Fibroblast of villous mesenchyme (primary cell): ENCODE measurements at places on chromosomes 16 and 17.

DNA sequence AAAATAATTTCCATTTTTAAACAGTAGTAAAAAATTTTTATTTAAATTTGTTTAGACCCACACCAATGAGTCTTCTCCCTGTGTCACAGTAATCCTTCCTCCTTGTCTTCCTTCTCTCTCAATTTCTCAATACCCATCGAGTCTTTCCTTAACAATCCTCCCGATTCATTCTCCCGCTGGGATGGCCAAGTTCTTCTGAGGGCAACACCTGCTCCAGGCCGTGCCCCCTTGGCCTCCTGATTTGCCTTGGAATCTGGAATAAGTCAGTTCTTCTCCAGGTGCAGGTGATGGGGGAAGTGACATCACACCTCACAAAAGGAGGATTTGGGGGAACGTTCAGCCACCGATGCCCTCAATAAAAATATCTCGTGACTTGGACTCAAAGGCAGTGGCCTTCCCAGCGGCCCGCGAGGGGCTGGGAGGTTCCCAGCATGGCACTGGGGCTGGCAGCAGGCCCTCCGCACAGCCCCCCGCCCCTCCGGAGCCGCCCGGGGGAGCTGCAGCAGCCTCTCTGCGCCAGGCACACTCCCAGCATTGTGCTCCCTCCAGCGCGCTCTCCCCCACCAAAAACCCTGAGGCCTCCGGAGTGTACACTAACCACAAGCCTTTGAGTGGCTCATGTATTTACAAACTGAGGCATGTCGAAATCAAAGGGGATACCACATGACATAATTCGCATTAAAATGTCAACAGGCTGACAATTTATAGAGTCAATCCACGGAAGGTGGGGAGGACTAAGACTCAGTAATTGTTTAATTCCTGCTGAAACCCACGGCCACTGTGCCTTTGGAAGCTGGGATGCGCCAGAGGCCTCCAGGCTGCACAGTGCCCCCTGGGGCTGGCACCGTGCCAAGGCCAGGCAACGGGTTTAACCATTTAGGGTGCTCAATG lies 120.5 kb downstream of the ZFHX3 start:
- DNase-seq = peak; percentile 96

DNA sequence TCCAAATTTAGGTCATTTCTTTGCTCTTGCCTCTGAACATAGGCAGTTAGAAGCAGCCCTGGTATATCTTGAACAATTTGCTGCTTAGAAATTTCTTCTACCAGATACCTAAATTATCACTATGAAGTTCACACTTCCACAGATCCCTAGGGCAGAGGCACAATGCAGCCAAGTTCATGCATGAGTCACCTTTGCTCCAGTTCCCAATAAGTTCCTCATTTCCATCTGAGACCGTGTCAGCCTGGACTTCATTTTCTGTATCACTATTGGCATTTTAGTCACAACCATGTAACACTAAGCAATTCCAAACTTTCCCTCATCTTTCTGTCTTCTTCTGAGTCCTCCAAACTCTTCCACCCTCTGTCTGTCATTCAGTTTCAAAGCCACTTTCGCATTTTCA lies 45.0 kb downstream of the KCNJ16 start:
- DNase-seq = no peak

GRCh38 chr16:87246269-87247065 lies 70.7 kb downstream of the C16orf95 start:
- no peak for DNase-seq

GRCh38 chr17:31392856-31393748 lies 1.6 kb downstream of the RAB11FIP4 start:
- DNase-seq = no peak

DNA sequence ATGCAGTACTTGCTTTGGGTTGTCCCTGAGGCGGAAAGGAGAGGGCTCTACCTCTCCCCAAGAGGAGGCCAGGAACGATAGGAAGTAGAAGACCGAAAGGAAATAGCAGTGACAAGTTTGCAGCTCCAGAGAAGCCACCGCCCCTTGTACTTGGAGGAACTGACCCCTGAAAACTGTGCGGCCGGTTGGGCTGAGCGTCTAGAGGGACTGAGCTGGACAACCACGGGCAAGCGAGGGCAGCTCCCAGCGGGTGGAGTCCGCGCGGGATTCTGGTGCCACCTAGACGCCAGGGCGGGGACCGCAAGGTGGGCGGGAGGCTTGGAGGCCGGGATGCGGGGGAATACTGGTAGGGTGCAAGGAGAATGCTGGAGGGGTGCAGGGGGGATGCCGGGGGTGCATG lies 1.3 kb upstream of the SLC6A4 start:
- peak; percentile 30 for DNase-seq

- DNase-seq = peak; percentile 12
These were observed 404.6 kb downstream of the SOX9 start for GRCh38 chr17:72525225-72526015.

DNA sequence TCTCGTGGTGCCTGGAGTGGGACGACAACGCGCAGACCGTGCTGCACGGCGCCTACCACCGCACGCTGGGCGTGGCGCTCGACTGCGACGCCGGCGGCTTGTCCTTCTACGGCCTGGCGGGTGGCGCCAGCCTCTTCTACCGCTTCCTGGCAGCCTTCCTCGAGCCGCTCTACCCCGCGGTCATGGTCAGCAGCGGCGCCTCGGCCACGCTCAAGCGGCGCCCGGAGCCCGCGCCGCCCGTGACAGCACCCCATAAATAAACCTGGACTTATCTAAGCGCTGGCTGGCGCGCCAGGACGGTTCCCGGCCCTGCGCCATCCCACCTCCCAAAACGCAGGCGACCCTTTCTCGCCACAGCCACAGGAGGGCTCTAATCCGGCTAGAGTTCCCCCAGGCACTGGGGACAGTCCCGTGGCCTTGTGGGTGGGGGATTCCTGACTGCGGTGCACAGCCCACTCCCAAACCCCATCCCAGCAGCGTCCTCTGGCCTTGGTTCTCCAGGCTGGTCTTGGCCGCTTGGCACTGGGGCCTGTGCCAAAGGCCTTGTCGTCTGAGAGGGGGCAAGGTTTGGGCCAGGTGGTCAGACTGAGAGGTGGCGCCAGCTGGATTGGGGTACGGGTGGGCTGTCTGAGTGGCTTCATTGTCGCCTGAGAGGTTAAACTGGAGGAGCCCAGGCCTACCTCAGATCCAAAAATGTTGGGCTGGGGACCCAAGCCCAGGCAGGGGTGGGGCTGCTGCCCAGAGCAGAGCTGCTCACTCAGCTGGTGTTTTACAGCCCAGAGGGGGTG lies 10.1 kb upstream of the SLC16A5 start:
- peak; percentile 42 for DNase-seq

GRCh38 chr16:30407804-30408534 lies 563 bp downstream of the ZNF771 start:
- DNase-seq = no peak

- peak; percentile 6 for DNase-seq
These were observed 23.9 kb upstream of the NGFR start for GRCh38 chr17:49471089-49471683.

DNA sequence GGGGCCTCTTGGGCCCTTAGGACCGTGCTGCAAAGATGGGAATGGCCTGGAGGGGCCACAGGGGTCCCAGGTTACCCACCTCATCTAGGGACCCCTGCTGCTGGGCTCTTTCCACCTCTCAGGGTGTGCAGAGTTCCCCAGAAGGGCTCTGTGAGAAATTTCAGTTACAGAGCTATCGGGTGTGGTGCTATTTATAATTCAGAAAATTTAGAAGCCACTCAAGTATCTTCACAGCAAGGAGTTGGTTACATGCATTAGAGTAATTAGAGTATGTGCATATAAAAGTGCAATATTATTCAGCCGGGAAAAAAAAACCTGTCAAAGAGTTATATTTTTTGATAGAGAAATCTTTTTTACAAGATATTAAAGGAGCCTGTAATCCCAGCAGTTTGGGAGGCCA lies 18.9 kb downstream of the C16orf90 start:
- no peak for DNase-seq

DNA sequence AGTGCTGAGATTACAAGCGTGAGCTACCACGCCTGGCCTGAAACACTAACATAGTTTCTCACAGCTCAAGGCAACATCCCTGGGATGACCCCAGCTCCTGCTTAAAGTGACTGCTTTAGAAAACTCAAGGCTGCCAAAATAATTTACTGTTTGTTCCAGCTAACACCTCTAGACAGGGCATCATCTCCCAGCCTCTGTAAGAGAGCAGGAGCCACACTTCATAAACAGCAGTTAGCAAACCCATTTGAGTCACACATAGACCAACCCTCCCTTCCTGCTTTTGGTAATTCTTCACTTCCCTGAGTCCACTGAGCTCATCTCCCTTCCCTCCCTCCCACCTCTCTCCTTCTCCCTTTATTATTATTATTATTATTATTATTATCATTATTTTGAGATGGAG lies 201.3 kb downstream of the XYLT1 start:
- no peak for DNase-seq

DNA sequence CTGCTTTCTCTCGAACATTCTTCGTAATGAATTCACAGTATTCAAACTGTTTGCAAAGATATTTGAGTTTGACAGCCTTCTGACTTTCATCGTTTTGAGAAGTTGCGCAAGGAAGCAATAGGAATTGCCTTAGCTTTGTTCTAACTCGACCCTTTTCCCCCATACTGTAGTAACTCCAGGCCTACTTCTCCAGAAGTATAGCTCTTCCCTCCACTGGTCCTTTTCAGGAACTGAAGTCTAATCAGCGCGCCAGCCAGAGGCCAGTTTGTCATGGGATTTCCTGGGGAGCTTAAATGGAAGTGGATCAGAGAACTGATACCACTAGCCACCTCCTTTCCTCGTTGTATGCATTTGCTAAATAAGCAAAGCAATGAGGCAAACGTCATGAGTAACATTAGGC lies 27.9 kb downstream of the CDR2 start:
- no peak for DNase-seq

- DNase-seq = no peak
These were observed 37.8 kb upstream of the RASL10B start for GRCh38 chr17:35693662-35694061.

GRCh38 chr16:68800257-68800875 lies 43.0 kb upstream of the TANGO6 start:
- DNase-seq = peak; percentile 79

GRCh38 chr16:89685916-89686315 lies 573 bp upstream of the CDK10 start:
- DNase-seq = no peak

DNA sequence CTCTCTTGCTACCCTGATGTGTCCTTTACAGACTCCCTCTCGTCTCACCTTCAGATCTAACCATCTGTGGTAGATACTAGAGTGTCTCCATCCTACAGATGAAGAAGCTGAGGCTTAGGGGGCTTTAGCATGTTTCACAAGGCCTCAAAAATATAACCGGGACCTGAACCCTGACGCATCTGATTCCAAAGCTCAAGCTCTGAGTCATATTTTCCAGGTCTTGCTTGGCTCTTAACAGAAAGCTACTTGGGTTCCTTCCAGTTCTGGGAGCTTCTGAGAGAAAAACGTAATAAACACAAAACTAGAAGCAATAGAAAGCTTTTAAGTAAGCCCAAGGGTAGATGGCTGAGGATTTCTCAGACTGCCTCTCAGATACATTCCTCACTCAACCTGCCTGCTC lies 224.3 kb upstream of the EEF2KMT start:
- DNase-seq = no peak

DNA sequence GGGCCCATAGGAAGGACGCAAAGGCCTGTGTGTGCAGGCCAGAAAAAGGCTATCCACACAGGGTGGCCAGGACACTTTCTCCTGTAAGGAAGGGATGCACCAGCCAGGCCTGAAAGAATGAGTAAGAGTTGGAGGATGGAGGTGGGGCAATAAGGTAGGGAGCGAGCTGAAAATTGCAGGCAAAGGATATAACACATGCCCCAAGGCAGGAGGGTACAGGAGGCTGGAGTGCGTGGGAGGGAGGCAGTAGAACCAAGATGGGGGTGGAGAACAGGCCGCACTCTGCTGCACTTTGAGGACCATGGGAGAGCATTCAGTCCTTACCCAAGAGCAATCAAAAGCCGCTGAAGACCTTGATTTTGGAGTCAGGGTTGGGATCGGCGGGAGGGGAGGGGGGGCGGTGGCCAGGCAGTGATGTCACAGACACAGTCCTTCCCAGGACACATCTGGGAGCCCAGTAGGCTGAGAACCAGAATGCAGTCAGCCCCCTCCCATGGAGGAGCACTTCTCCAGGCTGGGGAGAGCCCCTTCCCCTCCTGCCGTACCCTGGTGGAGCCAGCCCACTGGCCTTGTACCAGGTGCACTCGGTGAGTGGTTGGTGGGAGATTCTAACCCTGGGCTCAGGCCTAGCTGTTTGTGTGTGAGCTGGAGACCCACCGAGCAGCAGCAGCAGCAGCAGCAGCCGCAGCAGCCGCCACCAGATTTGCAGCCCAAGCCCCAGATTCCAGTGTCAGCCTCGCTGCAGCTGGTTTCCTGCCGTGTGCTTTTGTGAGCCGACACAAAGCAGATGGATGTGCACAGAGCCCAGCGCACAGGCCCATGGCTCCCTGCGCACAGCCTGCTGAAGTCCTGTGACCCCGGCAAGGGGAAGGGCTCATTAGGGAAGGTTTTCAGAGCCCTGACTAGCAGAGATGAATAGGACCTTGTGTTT lies 17.5 kb downstream of the ANKRD40 start:
- peak; percentile 38 for DNase-seq

DNA sequence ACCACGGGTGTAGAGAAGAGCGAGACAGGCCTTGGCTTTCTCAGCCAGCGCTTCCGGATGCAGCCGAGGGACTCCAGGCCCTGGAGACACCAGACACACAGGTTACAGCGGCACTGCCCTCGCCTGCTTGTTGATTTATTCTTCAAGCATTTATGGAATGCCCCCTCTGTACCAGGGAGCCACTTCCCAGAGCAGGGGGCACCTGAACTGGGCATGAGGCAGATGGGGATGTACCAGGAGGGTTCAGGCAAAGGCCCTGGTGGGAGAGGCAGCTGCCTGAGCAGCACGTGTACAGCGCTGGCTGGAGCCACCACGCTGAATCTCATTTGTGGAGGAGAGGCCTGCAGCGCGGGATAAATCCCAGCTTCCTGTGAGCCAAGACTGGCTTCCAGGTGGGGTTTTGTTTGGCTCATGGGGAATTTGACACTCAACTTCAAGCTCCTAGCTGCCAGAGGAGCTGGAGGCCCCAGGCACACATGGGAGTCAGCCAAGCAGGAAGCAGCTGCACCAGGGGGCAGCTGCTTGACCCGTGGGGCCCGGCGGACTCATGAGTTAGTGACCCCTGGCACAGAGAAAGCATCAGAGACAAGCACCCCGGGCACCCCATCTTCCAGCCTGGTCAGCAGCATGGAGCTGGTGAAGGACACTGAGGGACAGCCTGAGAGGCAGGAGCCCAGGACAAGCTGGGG lies 59.7 kb downstream of the IL21R start:
- peak; percentile 11 for DNase-seq

DNA sequence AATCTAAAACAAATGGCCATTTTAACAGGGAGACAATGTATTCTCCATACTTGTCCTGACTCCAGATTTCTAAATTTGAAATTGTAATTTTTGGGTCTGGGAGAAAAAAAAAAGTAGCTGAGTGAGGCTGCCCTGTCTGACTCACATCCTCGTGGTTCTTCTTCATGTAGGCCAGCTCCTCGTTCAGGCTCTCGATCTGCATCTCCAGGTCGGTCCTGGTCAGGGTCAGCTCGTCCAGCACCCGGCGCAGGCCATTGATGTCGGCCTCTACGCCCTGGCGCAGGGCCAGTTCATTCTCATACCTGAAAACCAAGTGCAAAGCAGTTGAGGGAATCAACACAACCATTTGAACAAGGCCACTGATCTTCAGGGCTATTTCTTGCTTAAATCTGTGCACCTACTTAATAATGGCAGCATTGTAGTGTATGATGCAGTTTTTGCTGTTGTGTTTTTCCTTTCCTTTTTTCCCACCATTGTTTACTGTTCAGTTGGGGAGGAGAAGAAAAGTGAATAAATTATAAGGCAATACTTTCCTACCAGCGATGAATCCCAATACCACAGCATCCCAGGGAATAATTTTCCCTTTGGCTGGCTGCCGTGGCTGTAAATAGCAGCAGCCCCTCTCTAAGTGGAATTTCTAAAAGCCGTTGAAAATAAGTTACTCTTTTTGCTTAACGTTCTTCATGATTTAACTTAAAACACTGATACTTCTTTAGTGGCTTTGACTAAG lies 2.2 kb downstream of the KRT12 start:
- no peak for DNase-seq
